ENCODE measurements at places on chromosomes 4 and X.

DNA sequence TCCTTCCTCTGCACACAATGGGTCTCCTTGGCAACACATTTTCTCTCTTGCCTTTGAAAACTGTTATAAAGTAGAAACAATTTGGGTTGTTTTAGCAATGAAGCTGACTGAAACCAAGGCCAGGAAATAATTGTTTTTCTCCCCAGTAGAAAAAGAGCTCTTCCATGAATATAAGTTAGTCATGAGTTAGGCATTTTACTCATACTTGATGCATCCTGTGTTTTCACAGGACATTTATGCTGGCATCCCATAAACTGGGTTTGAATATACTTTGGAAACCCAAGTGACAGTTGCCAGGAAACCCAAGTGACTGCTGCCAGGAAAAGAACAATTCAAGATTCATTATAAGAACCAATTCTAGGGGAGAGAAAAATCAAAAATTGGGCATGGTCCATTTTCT lies 128.6 kb upstream of the NPY2R start:
- no peak for DNase-seq

GRCh38 chr4:32037399-32037798 lies 1317.2 kb downstream of the PCDH7 start:
- no peak for DNase-seq

- no peak for DNase-seq
Observed at GRCh38 chr4:47499700-47500099, 14.6 kb downstream of the ATP10D start.

- DNase-seq: no peak
Observed at GRCh38 chr4:52244848-52245247, 193.7 kb downstream of the SPATA18 start.

DNA sequence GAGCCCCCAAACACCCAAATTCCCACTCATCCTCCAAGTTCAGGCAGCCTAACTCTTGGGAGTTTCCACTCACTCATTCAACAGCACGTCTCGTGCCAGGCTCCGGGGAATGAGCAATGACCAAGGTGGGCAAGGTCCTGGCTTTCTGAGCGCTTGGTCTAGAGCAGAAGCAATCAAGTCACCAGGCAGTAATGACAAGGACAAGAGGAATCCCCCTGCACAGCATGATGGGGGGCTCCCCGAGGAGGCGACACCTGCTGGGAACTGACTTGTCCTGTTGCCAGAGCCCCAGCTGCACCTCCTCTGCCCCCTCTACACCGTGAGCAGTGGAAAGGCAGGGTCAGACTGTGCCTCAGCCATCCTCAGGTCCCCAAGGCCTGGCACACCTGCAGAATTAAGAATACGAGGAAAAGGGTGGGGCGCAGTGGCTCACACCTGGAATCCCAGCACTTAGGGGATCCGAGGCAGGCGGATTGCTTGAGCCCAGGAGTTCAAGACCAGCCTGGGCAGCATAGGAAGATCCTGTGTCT lies 25.7 kb upstream of the MRFAP1 start:
- DNase-seq: no peak

DNA sequence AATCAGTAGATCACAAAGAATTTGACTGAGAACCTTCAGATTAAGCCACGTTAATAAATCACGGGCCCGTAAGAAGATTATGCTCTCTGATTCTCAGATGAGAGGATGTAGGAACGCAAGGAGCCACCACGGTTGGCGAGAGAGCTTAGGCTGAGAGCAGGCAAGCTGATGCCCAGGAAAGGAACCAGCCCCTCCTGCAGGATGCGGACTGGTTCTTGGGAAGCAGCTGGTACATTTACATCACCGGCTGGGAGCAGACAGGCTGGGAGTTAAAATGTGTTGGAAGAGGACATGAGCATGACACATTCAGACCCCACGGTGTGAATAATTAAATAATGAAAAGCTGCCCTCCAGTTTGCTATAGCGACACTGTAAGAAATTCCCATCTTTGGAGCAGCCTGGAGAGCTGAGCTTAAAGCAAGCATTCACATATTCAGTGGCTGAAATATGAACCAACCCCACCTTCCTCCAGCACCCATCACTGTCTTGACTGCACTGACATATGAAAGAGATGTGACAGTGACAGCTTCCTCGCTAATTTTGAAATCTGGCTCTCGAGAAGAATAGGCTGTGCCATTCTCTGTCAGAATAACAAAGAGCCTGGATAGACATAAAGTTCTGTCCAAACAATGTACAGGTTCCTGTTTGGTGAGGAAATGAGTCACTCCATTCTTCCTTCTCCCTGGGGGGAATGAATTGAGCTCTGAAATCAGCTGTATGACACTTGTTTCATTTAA lies 33.1 kb downstream of the LNX1 start:
- DNase-seq: no peak

GRCh38 chr4:44162538-44163270 lies 285.9 kb downstream of the KCTD8 start:
- DNase-seq: no peak

DNA sequence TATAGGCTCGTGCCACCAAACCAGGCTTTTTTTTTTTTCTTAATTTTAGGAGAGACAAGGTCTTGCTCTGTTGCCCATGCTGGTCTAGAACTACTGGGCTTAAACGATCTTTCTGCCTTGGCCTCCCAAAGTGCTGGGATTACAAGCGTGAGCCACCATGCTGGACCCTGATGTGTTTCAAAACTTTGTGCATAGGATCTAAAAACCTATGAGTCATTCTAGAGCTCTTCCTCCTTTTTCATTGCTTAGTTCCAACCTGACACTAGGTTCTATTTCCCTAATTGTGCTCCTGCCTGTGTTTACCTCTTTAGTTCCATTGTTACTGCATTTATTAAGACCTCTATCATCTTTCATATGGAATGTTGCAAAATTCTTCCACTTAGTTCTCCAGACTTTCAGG lies 57.3 kb downstream of the HPGD start:
- DNase-seq: no peak

GRCh38 chr4:183118141-183118540 lies 19.1 kb downstream of the WWC2 start:
- no peak for DNase-seq

DNA sequence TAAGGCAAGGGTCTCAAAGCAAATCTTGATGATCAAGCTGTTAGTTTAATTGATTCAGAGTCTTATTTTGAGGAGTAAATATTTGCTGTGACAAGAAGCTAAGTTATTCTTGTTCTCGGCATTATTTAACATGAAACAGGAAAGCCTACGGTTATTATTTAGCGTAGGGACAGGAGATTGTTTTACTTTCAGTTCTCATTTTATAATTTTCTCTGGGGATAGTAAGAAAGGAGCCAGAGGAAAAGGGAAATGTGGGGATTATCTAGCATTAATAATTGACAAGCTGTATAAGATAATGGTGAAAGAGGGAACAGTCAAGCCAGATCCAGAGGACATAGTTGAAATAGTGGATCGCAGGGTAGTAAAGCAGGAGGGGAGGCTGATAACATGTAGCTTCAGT lies 39.7 kb upstream of the PARM1 start:
- DNase-seq: no peak

DNA sequence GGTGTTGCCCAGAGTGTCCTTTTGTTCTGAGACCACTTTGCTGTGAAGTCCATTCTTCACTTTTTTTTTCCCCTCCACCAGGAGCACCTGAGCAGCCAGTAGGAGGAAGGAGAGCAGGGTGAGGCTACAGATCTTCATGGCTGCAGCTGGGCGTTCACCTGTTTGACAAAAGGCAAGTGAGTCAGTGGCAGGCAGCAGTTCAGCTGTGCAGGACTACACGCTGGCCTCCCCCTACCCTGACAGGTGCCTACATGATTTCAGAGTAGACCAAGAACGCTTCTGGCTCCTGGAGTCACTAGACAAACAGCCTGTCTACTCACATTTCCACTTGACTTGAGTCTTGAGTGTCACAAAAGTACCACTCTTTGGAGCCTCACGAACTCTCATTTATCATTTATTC lies 2.0 kb downstream of the FGFBP1 start:
- DNase-seq: no peak

- no peak for DNase-seq
Observed at GRCh38 chr4:109801895-109802319, at the start of gene CFI. Gene CFI (minus strand): TSS chr4:109801999. CDS start chr4:109801971, 28 bp downstream.

DNA sequence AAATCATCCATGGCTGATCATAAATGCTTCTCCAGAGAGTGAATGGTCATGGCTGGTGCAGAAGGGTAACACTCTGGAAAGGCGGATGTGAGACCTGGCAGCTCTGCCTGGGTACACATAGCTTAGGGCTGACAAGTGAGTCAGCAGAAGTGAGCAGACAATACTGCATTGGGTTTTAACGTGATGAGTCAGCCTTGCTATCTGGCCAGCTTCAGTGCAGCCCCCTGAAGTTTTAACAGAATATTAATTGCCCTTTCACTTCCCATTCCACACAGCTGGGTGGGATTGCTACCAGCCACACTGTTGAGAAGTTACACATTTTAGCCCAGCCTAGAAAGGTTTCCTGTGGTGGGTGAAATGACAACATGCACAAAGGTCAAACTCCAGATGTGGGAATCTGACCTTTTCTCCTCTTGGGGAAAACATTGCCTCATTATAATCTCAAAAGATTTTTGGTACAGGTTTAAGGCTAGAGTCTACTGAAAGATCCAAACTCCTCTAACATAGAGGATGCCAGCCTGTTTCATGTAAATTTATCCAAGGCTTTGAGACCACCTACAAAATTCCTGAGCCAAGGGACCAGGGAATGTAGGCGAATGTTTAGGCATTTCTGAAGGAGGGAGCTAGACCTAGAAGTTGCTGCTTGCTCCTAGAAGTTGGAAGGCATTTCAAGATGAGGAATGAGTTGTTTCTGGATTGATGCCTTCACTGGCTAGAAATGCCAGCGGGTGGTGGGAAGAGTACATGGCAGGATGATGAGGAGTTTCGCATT lies 230.3 kb upstream of the PGRMC2 start:
- DNase-seq: no peak
